ENCODE measurements at places on chromosomes 12 and 14. TPM values are rescaled to one million over a fixed set of nuclear protein-coding genes. Genes with fewer than 3 reads are reported as not detected.

DNA sequence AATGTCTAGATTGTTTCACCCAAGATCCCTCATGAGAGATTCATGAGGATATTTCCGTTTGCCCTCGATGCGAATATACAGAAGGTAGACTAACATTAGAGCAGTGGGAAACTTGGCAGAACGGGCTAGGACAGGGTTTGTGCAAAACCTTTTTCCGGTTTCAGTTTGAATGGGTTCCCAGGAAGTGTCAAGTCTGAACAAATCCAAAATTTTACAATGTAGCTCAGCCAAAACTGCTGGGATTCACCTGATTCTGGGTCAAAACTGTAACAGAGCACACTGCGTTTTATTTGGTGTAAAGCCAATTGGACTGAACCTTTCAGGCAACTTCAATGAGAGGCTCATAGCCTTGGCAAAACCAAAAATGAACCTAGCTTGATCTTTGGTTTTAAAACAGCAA is 337.8 kb upstream of the DIO2 start:
- no peak for DNase-seq

- DNase-seq, result no peak
These were observed 28.5 kb upstream of the PNMA1 start for GRCh38 chr14:73742520-73743238.

GRCh38 chr14:92473261-92473968 is 40.2 kb upstream of the RIN3 start:
- DNase-seq, result no peak

- no peak for DNase-seq
These were observed 182.7 kb downstream of the KICS2 start for GRCh38 chr12:64039281-64039871.

DNA sequence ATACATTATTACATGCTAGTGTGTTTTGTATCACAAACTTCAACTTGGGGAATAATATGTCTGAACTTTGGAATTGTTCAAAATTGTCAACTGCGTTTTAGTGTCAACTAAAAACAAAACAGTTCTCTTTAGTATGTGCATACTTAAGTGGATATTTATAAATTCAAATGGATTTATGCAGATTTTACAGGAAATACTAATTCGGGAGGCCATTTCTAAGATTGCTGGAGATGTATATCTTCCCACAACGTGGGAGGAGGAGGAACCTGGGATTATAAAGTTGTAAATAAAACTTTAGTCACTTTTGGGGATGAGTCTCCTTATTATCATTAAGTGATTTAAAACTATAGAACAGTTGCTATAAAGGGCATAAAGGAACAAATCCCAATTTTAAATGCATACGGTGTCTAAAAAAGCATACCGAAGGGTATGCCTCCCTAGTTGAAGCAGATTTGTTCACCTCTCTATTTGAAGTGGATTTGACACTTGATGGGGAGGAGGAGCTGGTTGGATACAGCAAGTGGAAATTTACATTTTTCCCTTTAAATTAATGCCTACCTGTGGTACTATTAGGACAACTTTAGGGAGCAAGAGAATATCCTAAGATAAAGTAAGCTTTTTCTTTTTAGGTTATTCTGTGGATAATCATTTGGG is 2.7 kb downstream of the PDE3A start:
- no peak for DNase-seq

The CD63 gene
- total RNA-seq, result 150 TPM

The UNC79 gene
- 0.19 TPM for total RNA-seq

The PLEK2 gene
- total RNA-seq, result not detected

The HOXC13 gene
- not detected for total RNA-seq
